ENCODE measurements at places on chromosomes 6 and 20.

DNA sequence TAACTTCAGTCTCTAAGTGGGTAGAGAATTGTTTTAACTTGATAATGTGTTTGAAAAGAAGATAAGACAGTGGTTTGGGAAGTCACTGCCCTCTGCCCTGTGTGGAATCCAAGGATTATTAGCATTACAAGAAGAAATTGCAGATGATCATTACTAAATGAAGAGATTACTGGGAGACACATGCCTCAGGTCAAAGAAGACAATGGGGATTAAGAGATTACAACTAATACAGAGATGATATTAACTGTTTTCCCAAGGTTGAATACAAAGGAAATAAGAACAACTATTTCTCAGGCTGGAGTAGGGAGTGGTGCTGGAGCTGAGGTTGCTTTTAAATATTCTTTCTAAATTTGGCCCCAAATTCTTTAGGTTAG lies 166.0 kb downstream of the TRMT11 start:
- DNase-seq: no peak

DNA sequence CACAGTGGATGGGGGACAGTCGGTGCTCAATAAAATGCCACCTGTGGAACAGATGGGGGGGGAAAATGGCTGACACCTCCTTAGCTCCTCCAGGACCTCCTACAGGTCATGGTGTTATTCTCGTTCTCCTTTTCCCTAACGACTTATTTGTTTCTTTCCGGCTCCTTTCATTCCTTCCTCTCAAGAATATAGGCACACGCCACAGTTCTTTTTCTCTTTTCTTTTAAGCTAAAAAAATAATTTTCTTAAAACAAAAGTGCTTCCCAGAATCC lies 1.4 kb upstream of the RNASET2 start:
- no peak for DNase-seq

DNA sequence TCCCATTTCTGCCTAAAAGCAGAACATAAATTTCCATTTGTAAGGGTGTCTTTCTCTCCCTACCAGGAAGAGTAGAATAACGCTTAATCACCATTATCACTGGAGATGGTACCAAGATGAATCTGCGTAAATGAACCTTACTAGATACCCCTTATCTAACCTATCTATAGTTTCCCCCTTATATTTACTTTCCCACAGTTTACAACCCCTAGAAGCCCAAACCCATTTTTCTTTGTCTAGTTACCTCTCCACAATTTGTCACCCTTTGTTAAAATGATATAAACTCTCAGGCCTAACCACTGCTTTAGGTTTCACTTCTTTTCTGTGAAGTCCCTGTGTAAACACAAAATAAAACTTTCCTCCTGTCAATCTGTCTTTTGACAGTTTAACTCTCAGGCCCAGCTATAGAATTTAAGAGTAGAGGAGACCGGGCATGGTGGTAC lies 45.5 kb downstream of the PCNA start:
- no peak for DNase-seq

DNA sequence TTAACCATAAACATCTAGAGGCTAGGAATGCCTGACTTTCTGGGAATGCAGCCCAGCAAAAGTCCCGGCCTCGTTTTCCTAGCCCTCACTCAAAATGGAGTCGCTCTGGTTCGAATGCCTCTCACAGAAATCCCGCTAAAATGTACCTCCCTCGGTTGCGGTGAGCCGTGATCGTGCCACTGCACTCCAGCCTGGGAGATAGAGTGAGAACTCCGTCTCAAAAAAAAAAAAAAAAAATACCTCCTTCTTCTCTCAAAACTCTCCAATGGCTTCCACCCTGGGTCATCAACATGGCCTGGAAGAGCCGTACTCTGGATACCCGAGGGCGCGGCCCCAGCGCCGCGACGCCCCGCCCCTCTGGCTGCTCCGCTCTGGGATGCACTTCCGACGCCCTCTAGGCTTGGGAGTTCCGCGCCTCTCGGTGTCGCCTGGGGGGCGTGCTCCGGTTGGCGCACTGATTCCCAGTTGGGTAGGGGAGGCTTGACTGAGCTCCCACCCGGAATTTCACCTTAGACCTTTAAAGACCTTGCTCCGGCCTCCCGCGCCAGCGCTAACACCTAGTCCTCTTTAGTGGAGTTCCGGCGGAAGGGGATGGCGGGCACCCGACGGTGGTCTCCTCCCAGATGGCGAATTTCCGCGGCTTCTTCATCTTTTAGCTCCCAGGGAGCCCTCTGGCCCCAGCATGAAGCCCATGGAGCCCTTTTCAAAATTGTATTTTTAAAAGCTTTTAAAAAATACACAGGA lies 12.3 kb downstream of the HMGN4 start:
- DNase-seq: peak; percentile 73

- peak; percentile 98 for DNase-seq
Observed at GRCh38 chr20:53915446-53916172, 154.8 kb downstream of the BCAS1 start.

GRCh38 chr20:32761831-32762753 lies at the start of gene DNMT3B:
TSS of gene DNMT3B (plus strand) at chr20:32762385. CDS start at chr20:32780324, 17,939 bp downstream.
- DNase-seq: peak; percentile 75

DNA sequence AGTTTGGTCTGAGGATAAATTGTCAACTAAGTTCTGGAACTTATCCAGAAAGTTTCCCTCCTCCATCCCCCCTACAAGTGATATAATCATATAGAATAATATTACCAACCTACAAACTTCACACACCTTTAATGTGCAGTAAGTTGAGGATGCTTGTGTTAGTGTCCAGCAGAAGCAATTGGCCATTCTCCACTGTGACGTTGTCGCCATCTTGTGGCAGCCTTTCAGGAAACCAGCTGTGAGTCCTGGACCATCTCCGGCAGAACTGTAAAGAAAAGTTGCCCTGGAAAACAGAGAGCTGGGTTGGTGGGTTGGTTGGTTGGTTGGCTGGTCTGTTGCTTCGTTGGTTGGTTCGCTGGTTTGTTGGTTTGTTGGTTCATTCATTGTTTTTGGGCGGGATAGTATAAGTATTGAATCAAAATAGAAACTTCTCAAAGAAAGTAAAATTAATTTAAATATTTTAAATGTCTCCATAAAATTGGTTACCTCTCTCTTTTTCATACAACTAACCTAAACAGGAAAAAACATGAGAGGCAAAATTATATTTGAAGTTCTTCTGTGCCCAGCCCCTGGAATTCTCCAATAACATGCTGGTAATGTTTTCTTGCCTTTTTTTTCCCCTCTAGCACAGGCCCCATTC lies 127.5 kb downstream of the PKHD1 start:
- peak; percentile 66 for DNase-seq

DNA sequence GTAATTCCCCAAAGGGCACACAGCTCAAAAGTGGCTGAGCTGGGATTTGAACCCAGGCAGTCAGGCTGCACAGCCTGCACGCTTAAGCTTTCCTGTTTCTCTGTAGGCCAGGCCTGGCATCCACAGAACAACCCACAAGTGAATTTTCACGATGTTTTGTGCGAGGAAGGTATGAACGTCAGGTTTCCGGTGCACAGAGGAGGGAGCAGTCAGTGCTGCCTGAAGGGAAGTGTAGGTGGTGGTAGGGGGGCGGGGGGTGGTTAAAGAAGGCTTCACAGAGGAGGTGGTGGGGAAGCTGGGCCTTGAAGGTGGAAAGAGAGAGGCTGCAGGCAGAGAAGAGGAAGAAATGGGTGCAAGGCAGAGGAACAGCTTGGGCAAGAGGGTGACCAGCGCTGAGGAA lies 14.1 kb downstream of the KCNB1 start:
- no peak for DNase-seq

- DNase-seq: no peak
Observed at GRCh38 chr6:155473741-155474140, 18.1 kb upstream of the NOX3 start.

GRCh38 chr6:98672681-98673475 lies 161.5 kb upstream of the POU3F2 start:
- DNase-seq: no peak

- DNase-seq: no peak
Observed at GRCh38 chr6:112833581-112834131, 486.5 kb downstream of the RFPL4B start.

DNA sequence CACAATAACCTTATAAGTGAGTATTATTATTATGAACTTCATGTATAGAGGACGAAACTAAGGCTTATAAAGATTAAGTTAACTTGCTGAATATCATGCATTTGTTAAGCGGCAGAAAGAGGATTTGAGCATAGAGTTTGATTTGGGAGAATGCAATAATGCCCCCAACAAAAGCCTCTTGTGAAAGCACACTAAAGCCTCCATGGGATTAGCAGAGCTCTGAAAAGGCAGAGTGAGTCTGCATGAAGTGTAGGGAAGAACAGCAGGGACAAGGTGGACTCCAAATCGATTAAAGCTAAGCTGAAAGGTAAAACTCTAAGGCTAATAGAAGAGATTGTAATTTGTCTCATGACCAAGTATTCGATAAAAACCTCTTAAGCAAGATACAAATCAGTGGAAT lies 100.3 kb downstream of the SH3BGRL2 start:
- no peak for DNase-seq

GRCh38 chr6:41561931-41562911 lies 16.0 kb downstream of the FOXP4 start:
- DNase-seq: no peak

- DNase-seq: peak; percentile 75
Observed at GRCh38 chr6:14754751-14755513, 490.9 kb upstream of the JARID2 start.

- DNase-seq: no peak
Observed at GRCh38 chr20:36367907-36368799, 62.0 kb downstream of the DLGAP4 start.

All from activated CD4-positive, alpha-beta T cell treated with anti-CD3 and anti-CD28 coated beads for 48 hours (primary cell).